Activated naive CD4-positive, alpha-beta T cell treated with anti-CD3 and anti-CD28 coated beads for 36 hours (primary cell): ENCODE measurements at places on chromosomes 4 and X. TPM values are rescaled to one million over a fixed set of nuclear protein-coding genes. Genes with fewer than 3 reads are reported as not detected.

Gene REPS2
- total RNA-seq = not detected

Gene CLTRN
- total RNA-seq = 0.38 TPM

Gene PFKFB1
- 0.45 TPM for total RNA-seq

Gene PABPC4L
- total RNA-seq = not detected

Gene SORCS2
- total RNA-seq = 0.07 TPM

Gene SSX3
- total RNA-seq = not detected

Gene GPR82
- total RNA-seq = not detected

Gene TMEM271
- not detected for total RNA-seq

Gene LIMCH1
- total RNA-seq = not detected

Gene GUCY2F
- total RNA-seq = not detected

Gene CABS1
- total RNA-seq = not detected

Gene SRPK3
- total RNA-seq = not detected

Gene VEGFC
- total RNA-seq = not detected

Gene FABP2
- not detected for total RNA-seq

Gene RGN
- total RNA-seq = not detected

Gene SPANXA1
- total RNA-seq = not detected

Gene GLRB
- total RNA-seq = not detected

Gene STBD1
- total RNA-seq = not detected
